CD8-positive, alpha-beta memory T cell (primary cell): ENCODE measurements at places on chromosomes 2 and 18. TPM values are rescaled to one million over a fixed set of nuclear protein-coding genes. Genes with fewer than 3 reads are reported as not detected.
A peak's percentile ranks its signal among the peaks of the same experiment; 100 is the strongest.

ACVR1C gene
- total RNA-seq = 0.66 TPM

VIT gene
- not detected for total RNA-seq

PLGLB1 gene
- total RNA-seq = 4.4 TPM

FNDC4 gene
- total RNA-seq = 0.15 TPM

LDLRAD4 gene
- total RNA-seq = 30.4 TPM

SERPINB5 gene
- not detected for total RNA-seq

DNA sequence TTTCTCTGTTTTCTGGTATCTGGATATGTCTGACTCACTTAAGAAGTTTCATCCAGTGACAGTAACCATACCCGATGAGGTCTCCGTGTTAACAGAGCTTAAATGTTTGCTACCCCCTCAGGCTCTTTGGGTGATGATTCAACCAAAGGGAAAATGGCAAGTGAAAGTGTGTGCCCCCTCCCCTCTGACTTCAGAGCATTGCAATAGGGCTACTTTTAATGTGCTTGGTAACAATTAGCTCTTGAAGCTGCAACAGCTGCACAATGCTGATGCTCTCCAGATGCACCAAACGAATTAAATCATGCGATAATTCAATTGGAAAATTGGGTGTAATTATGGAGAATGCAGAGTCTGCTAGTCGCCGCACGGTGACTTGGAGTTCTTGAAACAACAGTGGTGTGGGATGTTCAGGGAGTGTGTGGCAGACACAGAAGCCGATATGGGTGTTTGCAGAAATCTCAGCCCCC, 270.7 kb downstream of the ALK start:
- H3K4me1 ChIP-seq = no peaks in the 10 kb centered on the region
- DNase-seq = no peak
- no peaks in the 10 kb centered on the region for H3K36me3 ChIP-seq
- H3K4me3 ChIP-seq = no peak overlapping the region
- peaks cover 3% of the 10 kb centered on the region for H3K27me3 ChIP-seq

- H3K27me3 ChIP-seq = no peaks in the 10 kb centered on the region
- H3K27ac ChIP-seq = no peak overlapping the region
- H3K36me3 ChIP-seq = no peaks in the 10 kb centered on the region
- H3K4me3 ChIP-seq = no peak overlapping the region
- DNase-seq = no peak
- no peaks in the 10 kb centered on the region for H3K4me1 ChIP-seq
Observed at GRCh38 chr18:77815666-77816338, 566.2 kb downstream of the GALR1 start.

DNA sequence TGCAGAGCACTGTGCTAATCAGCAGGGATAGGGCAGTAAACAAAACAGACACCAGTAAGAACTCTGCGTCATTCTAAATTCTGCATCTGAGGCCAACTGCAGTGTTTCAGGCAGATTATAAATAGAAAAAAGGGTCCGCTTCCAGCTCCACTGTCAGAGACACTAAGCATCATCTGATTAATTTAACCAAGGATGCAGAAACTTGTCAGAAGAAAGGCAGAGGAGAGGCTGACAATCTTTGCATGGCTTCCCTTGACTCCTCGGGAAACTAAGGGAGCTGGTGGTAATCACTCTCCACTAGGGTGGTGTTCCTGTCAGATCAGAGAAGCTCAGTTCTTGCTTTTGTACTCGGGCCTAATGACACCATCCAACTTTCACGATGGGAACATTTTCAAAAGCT, 123.5 kb downstream of the DNAH6 start:
- DNase-seq = no peak
- no peaks in the 10 kb centered on the region for H3K4me1 ChIP-seq
- H3K27ac ChIP-seq = no peak overlapping the region
- H3K27me3 ChIP-seq = no peaks in the 10 kb centered on the region

GRCh38 chr18:3596637-3597384, 146.8 kb downstream of the TGIF1 start:
- peak overlapping the region; percentile 95 for H3K27ac ChIP-seq
- H3K4me1 ChIP-seq = peaks cover 41% of the 10 kb centered on the region
- H3K27me3 ChIP-seq = no peaks in the 10 kb centered on the region

DNA sequence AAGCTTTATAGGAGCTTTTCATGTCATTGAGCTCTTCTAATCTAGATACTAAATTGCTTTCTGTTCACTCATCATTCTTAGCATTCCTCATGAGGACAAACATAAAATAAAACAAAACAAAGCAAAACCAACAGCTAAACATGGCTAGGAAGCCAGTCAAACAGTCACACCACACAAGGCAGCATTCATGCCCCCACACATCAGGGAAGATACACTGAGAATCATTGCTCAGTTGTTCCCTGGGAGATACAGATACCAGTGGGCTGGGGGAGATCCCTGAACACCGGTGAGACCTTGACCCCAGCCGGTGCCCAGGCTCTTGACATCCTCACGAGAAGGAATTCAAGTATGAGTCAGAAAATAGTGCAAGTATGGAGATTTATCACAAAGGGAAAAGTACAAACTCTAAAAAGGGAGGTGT, 177.9 kb upstream of the ARL4C start:
- no peak for DNase-seq
- H3K27me3 ChIP-seq = no peaks in the 10 kb centered on the region
- no peak overlapping the region for H3K4me3 ChIP-seq
- H3K4me1 ChIP-seq = no peaks in the 10 kb centered on the region

DNA sequence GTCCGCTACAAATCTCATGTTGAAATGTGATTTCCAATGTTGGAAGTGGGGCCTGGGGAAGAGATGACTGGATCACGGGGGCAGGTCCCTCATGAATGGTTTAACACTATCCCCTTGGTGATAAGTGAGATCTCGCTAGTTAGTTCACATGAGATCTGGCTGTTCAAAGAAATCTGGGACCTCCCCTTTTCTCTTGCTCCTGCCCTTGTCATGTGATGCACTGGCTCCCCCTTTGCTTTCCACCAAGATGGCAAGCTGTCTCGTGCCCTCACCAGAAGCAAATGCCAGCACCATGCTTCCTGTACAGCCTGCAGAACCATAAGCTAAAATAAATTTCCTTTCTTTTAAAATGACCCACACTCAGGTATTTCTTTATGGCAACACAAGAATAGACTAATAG, 57.3 kb upstream of the C2orf15 start:
- H3K4me3 ChIP-seq = no peak overlapping the region
- DNase-seq = no peak
- H3K4me1 ChIP-seq = peaks cover 5% of the 10 kb centered on the region
- no peaks in the 10 kb centered on the region for H3K27me3 ChIP-seq
- H3K36me3 ChIP-seq = no peaks in the 10 kb centered on the region

GRCh38 chr2:66457545-66457944, 22.6 kb downstream of the MEIS1 start:
- H3K4me3 ChIP-seq = no peak overlapping the region
- H3K4me1 ChIP-seq = no peaks in the 10 kb centered on the region
- no peaks in the 10 kb centered on the region for H3K36me3 ChIP-seq
- no peak for DNase-seq
- no peaks in the 10 kb centered on the region for H3K27me3 ChIP-seq
- H3K27ac ChIP-seq = no peak overlapping the region

- no peak for DNase-seq
- no peak overlapping the region for H3K4me3 ChIP-seq
- no peaks in the 10 kb centered on the region for H3K4me1 ChIP-seq
- no peaks in the 10 kb centered on the region for H3K36me3 ChIP-seq
- no peak overlapping the region for H3K27ac ChIP-seq
Observed at GRCh38 chr2:82657106-82657505, 1802.0 kb downstream of the SUCLG1 start.

- peaks cover 18% of the 10 kb centered on the region for H3K4me1 ChIP-seq
- H3K4me3 ChIP-seq = no peak overlapping the region
- H3K36me3 ChIP-seq = no peaks in the 10 kb centered on the region
Observed at GRCh38 chr2:190862571-190862991, 18.0 kb upstream of the GLS start.

DNA sequence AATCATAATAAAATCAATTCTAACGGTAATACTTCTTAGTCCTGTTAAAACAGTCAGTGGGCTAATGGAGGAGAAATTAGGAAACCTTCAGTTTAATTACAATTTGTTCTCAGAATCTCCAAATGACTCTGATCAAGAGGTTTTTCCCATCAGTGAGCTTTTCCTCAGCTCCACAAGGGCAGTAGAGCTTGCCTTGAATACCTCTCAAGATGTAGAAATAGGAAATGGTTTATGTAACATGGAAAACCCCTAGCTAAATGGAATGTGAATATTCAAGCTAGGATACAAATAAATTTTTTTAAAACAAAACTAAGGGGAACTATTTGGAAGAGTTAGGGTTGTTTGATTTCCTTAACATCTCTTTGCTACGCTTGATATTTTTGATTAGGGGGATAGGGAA, 87.5 kb downstream of the PLEKHM3 start:
- H3K27ac ChIP-seq = no peak overlapping the region
- H3K27me3 ChIP-seq = no peaks in the 10 kb centered on the region
- no peaks in the 10 kb centered on the region for H3K36me3 ChIP-seq
- H3K4me1 ChIP-seq = no peaks in the 10 kb centered on the region

GRCh38 chr2:242064364-242065250, 195.1 kb downstream of the RTP5 start:
- no peak for DNase-seq
- H3K27me3 ChIP-seq = no peaks in the 10 kb centered on the region
- no peak overlapping the region for H3K4me3 ChIP-seq
- H3K4me1 ChIP-seq = no peaks in the 10 kb centered on the region
- H3K36me3 ChIP-seq = no peaks in the 10 kb centered on the region

- H3K27ac ChIP-seq = no peak overlapping the region
- H3K36me3 ChIP-seq = peaks cover 16% of the 10 kb centered on the region
- H3K4me3 ChIP-seq = no peak overlapping the region
- DNase-seq = no peak
- no peaks in the 10 kb centered on the region for H3K27me3 ChIP-seq
Observed at GRCh38 chr2:29174937-29175336, 59.7 kb downstream of the CLIP4 start.

- H3K27me3 ChIP-seq = no peaks in the 10 kb centered on the region
- H3K4me3 ChIP-seq = no peak overlapping the region
- no peaks in the 10 kb centered on the region for H3K4me1 ChIP-seq
- no peaks in the 10 kb centered on the region for H3K36me3 ChIP-seq
- H3K27ac ChIP-seq = no peak overlapping the region
- DNase-seq = no peak
Observed at GRCh38 chr2:8249141-8249540, 432.7 kb upstream of the ID2 start.

DNA sequence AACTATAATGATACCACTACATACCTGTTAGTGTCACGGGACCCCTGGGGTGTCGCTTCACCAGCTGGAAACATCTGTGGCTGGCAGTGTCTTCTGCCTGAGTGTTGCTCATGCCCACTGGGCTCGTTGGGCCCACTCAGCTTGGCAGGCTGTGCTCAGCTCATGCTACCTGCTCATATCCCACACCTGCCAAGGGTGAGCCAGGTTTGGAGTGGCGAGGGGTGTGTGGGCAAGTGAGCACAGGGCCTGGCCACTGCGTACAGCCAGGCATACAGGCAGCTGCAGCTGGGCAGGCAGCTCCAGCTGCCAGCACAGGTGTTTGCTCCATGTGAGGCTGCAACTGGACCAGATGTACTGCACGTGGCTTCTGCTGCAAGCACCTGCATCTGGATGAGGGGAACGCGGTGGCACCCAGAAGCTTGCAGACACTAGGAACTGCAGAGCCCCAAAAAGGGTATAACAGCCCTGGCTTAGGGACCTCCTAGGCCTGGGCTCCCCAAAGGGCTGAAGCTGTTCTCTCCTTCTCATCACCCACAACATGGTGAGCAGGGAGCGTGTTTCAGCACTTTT, 70.1 kb downstream of the SUCLG1 start:
- H3K27me3 ChIP-seq = no peaks in the 10 kb centered on the region
- no peak overlapping the region for H3K4me3 ChIP-seq
- no peak overlapping the region for H3K27ac ChIP-seq
- H3K36me3 ChIP-seq = no peaks in the 10 kb centered on the region

GRCh38 chr2:72669121-72669520, 156.7 kb downstream of the EXOC6B start:
- H3K4me3 ChIP-seq = no peak overlapping the region
- H3K4me1 ChIP-seq = no peaks in the 10 kb centered on the region
- no peaks in the 10 kb centered on the region for H3K27me3 ChIP-seq
- no peaks in the 10 kb centered on the region for H3K36me3 ChIP-seq
- H3K27ac ChIP-seq = no peak overlapping the region
- no peak for DNase-seq

DNA sequence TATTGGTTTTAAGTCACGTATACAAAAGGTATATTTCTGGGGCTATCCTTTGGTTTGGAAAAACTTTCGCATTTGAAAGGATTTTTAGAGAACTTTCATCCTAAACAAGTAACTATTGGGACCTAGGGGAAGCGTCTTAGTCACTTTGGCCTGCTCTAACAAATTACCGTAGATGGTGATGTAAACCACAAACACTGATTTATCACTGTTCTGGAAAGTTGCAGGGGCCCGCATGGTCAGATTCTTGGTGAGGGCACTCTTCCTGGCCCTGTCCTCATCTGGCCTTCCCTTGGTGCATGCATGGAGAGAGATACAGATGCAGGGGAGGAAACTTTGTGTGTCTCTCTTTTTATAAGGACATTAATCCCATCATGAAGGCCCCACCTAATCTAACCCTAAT, 49.1 kb upstream of the ANKRD62 start:
- H3K27ac ChIP-seq = no peak overlapping the region
- no peak for DNase-seq
- no peaks in the 10 kb centered on the region for H3K27me3 ChIP-seq
- H3K4me1 ChIP-seq = no peaks in the 10 kb centered on the region
- H3K4me3 ChIP-seq = no peak overlapping the region

DNA sequence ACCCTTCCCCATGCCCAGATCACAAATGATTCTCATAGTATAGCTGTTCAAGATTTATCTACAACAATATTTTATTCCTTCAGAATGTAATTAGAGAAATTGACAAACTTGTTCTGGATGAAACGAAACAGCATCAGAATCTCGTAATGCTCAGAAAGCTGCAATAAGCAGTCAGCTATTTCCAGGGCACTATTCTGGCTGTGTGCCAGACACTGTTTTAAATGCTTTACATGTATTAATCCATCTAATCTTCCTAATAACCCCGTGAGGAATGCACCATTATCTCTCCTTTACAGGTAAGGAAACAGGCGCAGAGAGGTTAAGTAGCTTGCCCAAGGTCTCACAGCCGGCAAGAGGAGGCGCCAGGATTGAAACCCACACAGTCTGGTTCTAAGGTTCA, 10.1 kb upstream of the LYPD6B start:
- H3K36me3 ChIP-seq = no peaks in the 10 kb centered on the region
- no peak overlapping the region for H3K27ac ChIP-seq
- no peaks in the 10 kb centered on the region for H3K27me3 ChIP-seq
- H3K4me3 ChIP-seq = no peak overlapping the region

DNA sequence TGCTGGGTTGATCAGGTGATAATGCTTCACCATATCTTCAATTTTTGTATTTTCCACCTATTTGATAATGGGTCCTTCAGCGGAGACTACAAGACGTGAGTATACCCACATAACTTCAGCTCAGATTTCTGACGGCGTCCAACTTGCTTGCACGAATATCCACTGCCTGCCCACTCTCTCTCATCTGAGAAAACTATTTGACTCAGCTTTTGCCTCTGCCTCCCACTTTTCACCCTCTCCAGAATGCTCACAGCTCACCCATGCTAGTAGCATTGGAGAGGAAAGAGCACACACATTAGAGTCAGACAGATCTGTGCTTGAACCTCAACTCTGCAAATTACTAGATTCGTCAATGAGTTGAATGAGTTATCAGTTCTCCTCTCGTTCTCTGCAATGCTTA, 166.8 kb downstream of the BCL2 start:
- H3K27ac ChIP-seq = no peak overlapping the region
- peak overlapping the region; percentile 8 for H3K4me3 ChIP-seq
- no peak for DNase-seq
- peaks cover 75% of the 10 kb centered on the region for H3K4me1 ChIP-seq
- no peaks in the 10 kb centered on the region for H3K27me3 ChIP-seq

- H3K27ac ChIP-seq = no peak overlapping the region
- no peak for DNase-seq
- H3K4me1 ChIP-seq = no peaks in the 10 kb centered on the region
- H3K36me3 ChIP-seq = no peaks in the 10 kb centered on the region
- H3K4me3 ChIP-seq = no peak overlapping the region
Observed at GRCh38 chr18:44848644-44849335, 168.1 kb downstream of the SETBP1 start.
